Jurkat, Clone E6-1 (cell line): ENCODE measurements at places on chromosomes 1 and 21.

DNA sequence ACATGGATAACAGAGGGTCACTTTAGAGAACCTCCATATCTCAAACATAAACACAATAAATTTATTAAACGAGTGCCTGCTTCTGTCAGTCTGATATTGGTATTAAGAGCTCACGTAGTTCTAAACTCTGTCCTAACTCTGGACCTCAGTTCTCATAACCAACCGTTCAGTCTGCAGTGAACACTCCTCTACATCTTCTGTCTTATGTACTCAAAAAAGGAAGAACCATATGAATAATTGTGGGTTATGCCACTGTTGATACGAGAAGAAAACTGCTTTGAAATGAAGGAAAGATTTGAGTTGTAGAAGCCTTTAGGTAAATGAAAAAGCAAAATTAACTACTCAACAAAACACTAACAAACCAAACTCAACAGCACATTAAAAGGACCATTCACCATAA lies 53.7 kb downstream of the DPYD start:
- DNase-seq: no peak

DNA sequence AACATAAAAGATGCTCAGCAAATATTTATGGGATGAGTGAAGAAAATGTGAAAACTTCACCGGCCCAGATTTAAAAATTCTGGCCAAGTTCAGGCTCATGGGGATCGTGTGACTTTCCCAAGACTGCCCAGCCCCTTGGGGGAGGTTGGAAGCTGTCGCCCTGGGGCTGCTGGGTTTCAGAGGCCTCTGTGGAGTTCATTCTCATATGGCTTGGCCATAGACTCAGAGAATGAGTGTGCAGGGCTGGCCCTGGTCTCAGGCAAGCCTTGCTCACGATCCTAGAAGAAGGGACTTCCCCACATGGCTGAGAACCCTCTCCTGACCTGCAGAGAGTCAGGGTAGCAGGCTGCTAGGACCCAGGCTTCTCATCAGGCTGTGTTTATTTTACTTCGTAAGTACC lies 24.6 kb downstream of the PADI2 start:
- DNase-seq: no peak

- no peak for DNase-seq
Observed at GRCh38 chr1:17016317-17016661, 4.6 kb upstream of the ATP13A2 start.

- no peak for DNase-seq
Observed at GRCh38 chr1:231369282-231369681, 31.2 kb downstream of the SPRTN start.

DNA sequence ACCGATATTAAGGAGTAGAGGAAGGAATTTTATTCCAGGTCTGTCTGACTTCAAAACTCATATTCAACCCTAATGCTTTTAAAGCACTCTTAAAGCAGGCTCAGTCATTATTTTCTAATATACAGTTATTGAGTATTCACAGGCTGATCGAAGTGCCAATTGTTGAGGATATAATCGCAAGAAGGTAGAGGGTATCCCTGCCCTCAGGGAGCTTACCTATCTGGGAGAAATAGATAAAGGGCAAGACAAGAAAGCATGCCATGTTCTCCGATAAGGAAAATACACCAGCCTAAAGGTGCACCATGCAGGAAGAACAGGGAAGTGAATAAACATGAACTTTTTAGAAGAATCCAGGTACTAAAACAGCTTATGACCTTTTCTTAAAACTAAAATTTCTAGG lies 361.2 kb downstream of the SMYD3 start:
- no peak for DNase-seq

- peak; percentile 61 for DNase-seq
Observed at GRCh38 chr1:10679496-10680220, 116.8 kb downstream of the CASZ1 start.

- DNase-seq: no peak
Observed at GRCh38 chr1:116273042-116273783, 99.8 kb upstream of the ATP1A1 start.

DNA sequence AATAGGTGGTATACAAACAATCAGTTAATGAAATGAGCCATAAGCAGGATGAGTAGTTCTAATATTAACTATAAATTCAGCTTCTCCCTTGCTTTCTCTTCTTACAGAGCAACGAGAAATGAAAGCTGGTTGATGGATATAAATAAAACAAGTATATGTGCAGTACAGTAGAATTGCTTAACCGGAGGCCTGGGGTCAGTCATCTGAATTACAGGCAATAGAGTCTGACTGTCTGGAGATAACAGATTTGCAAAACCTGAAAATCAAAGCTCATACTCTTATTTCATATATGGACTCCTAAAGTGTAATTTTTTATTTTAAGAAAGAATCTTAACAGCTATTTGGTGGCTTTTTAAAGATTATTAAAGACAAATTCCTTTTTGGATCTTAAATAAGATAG lies 43.1 kb upstream of the SGIP1 start:
- DNase-seq: no peak

GRCh38 chr1:157781048-157781447 lies 4.1 kb upstream of the FCRL2 start:
- peak; percentile 50 for DNase-seq

DNA sequence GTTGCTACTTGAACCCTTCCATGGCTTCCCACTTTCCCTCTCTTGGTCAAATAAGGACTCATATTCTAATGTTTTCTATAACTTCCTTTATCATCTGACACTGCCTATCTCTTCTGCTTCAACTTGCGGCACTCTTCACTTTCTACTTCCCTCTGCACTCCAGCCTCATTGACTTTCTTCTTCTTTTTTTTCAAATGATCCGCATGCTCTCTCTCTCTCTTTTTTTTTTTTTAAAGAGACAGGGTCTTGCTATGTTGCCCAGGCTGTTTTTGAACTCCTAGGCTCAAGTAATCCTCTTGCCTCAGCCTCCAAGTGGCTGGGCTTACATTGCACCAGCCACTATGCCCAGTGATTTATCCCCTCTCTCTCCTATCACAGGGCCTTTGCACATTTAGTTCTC lies 7.3 kb upstream of the IL10 start:
- no peak for DNase-seq

DNA sequence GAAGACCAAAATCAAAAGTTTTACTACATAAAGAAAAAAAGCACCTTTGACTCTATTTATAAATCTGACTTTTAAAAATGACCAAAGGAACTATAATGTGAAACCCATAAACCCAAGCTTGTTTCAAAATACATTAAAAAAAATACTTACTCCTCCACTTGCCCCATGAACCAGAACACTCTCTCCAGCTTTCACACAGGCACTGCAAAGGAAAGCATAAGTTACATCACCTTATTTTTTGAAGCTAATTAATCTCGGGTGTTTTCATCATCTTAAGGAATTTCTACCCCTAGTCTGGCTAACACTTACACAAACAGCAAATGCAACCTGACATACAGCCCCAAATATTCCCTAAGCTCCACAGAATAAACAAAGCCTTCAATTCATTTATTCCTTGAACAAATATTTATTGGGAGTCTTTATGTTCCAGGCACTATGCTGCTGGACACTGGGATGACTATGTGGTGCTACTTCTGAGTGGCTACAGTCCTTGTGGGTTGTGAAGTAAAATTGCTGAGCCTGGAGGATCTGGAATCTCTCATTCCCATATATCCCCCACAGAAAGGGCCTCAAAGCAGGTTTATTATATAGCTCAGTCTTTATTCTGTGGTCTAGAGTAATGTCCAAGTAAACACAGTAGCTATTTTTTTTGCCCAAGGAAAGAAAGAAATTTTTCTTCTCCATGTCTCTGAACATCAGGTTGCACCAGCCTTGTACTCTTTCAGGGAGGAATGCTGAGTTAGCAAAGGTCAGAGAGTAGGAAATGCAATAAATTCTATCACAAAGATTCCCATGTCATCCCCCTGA lies 18.2 kb downstream of the CRYZ start:
- no peak for DNase-seq

DNA sequence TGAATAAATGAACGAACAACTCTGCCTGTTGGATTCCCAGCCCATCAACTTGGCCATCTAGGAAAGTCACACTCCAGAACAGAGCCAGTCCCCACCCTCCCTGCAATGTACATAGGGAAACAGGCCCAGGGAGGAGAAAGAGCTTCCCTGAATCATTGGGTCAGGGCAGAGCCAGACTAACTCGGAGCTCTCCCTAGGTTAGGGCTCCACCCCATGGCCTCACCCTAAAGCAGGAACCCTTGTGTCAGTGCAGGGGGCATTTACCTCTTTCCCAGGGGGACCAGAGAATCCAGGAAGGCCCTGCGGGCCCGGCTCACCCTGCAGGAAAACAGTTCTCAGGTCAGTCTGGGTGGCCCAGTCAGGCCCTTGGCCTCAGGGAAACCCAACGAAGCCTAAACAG lies 11.6 kb downstream of the COL9A2 start:
- DNase-seq: no peak

- no peak for DNase-seq
Observed at GRCh38 chr1:210291786-210292230, 36.9 kb upstream of the HHAT start.

- peak; percentile 70 for DNase-seq
Observed at GRCh38 chr1:226654046-226654667, 84.9 kb downstream of the ITPKB start.

- no peak for DNase-seq
Observed at GRCh38 chr1:165661703-165662102, 30.7 kb downstream of the MGST3 start.

GRCh38 chr1:204923201-204923600 lies 52.5 kb downstream of the NFASC start:
- DNase-seq: no peak

- no peak for DNase-seq
Observed at GRCh38 chr1:174744886-174745285, 254.9 kb upstream of the CACYBP start.

DNA sequence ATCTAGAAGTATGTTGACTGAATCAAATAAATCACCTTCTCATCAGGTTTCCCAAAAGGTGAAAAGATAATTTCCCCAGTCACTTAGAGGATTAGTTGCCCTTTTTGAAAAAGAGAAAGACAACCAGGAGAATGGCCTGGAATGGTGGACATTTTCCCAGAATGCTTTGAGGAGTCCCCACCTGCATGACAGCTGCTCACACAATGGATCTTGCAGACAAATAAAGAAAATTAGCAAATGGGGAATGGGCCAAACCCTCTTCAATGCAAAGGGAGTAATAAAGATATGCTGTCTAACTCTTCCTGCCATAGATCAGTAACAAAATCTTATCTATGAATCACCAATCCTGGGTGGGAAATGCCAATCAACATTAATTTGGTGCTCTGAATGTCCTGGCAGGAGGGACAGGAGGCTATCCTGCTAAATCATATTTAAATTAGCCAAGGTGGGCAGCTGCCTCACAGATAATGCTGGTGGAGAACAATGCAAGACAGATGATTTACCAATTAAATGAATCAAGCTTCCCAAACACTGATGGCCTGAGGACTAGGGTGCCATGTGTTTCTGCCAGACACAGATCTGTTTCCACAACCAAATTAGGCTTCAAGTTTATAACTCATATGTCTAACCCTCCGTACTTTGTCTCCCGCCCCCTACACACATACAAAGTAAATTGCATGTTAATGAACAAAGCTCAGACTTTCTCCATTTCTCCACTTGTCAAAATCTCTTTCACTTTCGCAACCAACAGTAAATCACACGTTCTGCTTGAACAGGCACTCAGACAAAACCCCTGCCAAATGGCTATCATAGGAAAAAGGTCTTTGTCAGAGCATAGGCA lies 488.0 kb upstream of the PLXNA2 start:
- no peak for DNase-seq

- no peak for DNase-seq
Observed at GRCh38 chr21:36202726-36203602, 46.3 kb downstream of the DOP1B start.

DNA sequence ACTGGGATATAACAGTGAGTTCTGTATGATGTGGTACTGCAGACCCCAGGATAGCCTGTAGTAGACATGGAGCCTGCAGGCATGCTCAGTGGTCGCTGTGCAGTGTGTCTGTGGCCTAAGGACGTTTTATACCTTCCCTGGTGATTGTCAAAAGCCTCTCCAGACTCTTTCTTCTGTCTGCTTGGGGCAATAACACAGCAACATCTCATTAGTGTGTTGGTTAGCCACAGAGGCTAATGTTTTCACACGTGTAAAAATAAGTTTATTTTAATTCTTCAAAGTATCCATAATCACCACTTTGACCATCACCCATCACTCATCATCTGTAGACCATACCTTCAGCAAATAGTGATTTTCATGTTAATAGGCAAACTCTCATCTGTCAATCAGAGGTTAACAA lies at the start of gene KRTAP24-1:
Gene KRTAP24-1 (minus strand): TSS at position 101 of the 400 bp plus-strand sequence. CDS start 18 bp downstream, at position 83.
- DNase-seq: no peak

DNA sequence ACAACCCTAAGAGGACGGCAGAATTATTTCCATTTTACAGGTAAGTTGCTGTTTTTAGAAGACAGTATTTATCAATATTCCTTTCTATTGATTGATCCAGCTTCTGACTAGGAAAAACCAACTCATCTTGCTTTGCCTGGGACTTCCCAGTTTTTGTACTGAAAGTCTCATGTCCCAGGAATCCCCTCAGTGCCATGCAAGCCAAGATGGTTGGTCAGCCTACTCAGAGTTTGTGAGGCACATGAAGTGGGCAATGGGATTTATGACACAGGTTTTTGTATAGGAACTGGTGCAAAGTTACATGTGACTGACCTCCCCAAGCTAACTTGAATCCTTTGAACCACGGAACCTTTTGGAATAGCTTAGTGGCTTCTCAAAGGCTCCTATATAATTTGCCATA lies 45.5 kb downstream of the GNG12 start:
- DNase-seq: no peak

DNA sequence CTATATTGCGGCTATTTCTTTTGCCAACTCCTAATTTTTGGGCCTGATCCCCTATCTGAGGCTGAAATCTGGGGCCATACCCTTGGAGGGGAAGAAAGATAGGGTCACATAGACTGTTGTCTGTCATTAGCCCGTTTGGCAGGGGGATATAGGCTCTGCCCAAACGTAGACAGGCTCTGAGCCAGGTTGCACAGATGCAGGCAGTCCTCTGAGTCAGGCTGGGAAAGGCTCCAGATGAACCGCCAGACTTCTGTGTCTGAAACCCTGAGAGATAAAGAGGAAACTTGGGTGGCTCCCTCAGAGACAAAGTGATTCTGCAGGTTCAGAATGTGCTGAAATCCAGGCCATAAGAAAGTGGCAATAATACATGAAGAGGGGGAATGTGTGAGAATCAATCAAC lies 4.0 kb upstream of the CAP1 start:
- no peak for DNase-seq

GRCh38 chr1:36606641-36607262 lies 124.0 kb upstream of the CSF3R start:
- peak; percentile 14 for DNase-seq

- no peak for DNase-seq
Observed at GRCh38 chr1:86992861-86993260, 78.4 kb downstream of the HS2ST1 start.
